ENCODE measurements at places on chromosomes 3 and 15. TPM values are rescaled to one million over a fixed set of nuclear protein-coding genes. Genes with fewer than 3 reads are reported as not detected.

Gene TM4SF18
- 17.9 TPM for polyA plus RNA-seq

Gene LIPH
- polyA plus RNA-seq: 0.94 TPM

GRCh38 chr3:65706776-65707568, 331.7 kb downstream of the MAGI1 start:
- no peak for DNase-seq

- DNase-seq: no peak
Measured at GRCh38 chr15:44064706-44065105, 130.4 kb downstream of the FRMD5 start.

GRCh38 chr15:64019764-64020163, 26.5 kb downstream of the DAPK2 start:
- DNase-seq: no peak

Gene INAFM2
- 11.4 TPM for polyA plus RNA-seq

GRCh38 chr15:90581771-90582352, 52.1 kb downstream of the CRTC3 start:
- DNase-seq: no peak

GRCh38 chr3:48475188-48475587, 28.7 kb downstream of the ATRIP start:
- DNase-seq: no peak

GRCh38 chr15:33584797-33585196, 274.0 kb downstream of the RYR3 start:
- no peak for DNase-seq

DNA sequence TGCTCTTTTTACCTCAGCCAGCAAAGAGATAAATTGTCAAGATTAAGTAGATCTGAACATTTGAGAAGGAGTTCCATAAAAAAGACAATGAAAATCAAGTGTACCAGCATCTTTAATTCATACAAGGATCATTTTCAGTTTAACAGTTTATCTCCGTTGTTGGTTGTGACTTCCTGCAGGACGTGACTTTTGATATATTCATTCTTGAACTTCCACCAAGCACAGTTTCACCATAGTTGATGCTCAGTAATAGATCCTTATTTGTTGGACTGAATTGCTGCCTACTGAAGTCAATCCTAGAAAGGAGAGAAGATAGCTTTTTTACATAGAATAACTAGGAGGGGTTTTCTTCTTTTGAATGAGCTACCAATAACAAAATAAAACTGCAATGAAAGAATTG, 408.2 kb downstream of the LPP start:
- no peak for DNase-seq

GRCh38 chr15:51688863-51689262, 7.6 kb downstream of the SCG3 start:
- peak; percentile 8 for DNase-seq

Gene COL6A5
- 0.07 TPM for polyA plus RNA-seq

DNA sequence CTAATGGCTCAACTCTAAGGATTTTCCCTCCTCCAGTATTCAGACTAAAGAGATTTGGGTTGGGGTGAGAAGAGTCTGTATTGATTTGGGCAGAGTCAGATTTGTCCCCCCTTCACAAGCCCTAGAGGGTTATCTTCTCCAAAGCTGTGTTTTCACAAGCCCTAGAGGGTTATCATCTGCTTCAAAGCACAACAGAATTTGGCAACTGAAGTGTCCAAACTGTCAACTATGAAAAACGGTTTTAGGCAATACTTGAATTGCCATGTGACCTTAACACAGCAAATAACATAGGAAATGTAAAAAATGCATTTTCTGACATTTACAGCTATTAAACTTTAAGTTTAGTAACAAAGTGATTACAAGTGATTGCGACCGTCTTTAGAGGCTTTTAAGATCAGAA, 119.9 kb downstream of the IMPG2 start:
- no peak for DNase-seq

DNA sequence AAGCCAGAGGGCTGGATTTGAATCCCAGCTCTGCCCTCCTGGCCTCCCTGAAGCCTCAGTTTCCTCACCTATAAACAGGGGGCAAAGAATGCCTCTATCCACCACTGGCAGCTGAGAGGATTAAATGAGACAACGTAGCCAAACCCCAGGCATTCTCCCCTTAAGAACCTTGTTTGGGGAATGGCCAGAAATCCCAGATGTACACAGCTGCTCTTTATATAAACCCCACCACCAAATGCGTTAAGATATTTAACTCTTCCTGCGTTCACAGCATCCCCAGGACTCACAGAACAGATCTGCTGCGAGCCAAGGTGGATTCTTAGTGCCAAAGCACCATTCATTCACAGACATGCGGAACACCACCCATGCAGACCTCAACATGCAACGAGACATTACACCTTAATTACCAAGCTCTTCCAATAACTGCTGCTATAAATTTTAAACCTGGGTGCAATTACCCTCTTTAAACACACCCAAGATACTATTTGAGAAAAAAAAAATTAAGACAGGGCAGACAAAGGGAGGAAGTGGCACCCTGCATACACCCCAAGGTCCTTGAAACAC, 5.2 kb downstream of the TLE3 start:
- no peak for DNase-seq

Gene LINS1
- polyA plus RNA-seq: 17.1 TPM

Gene CD96
- polyA plus RNA-seq: 0.15 TPM

DNA sequence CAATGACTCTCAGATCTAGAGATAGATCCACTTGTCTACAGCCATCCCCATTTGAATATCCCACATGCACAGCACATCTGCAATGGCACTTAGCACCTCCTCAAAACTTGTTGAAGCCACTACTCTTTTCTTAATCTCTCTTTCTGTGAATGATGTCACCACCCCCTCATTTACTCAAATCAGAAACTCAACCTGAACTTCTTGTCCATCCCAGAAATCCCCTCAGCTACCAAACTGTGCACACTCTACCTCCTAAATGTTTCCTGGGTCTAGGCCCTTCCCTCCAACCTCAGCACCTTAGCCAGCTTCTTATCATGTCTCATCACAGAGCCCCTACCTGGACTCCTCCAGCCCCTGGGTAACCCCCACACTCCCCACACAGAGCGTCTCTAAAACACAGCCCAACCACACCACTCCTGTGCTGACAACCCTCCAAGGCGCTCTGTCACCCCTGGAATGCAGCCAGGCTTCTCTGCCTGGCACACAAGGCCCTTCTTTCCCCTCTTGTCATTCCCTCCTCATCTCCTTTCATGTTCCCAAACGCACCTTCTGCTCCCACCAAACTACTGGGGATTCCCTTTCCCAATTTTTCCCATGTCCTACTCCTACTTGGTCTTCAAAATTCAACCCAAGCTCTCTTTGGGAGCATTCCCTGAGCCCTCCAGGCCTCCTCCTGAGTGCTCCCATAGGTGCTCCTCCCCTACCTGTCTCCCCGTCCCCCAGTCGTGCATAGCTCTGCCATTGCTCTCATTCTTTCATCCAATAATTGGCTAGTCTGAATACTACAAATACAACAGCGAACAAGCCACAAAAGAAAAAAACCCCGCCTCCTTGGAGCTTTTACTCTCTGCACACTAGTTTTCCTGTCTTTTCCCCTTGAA, 39.8 kb upstream of the ZBTB38 start:
- DNase-seq: no peak

- peak; percentile 41 for DNase-seq
Measured at GRCh38 chr15:33135355-33135781, 59.1 kb downstream of the FMN1 start.

GRCh38 chr3:14600856-14601610, 50.5 kb upstream of the CCDC174 start:
- no peak for DNase-seq

- no peak for DNase-seq
Measured at GRCh38 chr3:179020112-179020511, 51.5 kb downstream of the ZMAT3 start.

Gene RPL22L1
- polyA plus RNA-seq: 61.3 TPM

DNA sequence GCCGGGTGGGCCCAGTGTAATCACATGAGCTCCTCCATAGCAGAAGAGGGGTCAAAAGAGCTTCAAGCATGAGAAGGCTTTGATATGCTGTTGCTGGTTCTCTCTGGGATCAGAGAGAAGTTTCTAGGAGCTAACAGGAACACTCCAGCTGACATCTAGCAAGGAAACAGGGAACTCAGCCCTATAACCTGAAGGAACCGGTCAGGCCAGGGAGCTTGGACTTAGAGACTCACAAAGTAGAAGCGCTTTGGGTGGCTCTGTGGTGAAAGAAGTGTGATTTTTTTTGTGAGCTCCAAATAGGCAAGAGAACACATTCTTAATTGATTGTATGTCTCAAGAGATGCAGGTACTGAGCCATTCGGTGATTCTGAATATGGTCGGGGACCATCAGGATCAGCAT, 26.2 kb upstream of the EPHB1 start:
- DNase-seq: no peak

Gene CCDC54
- polyA plus RNA-seq: 1.9 TPM

GRCh38 chr15:87121336-87121735, 1041.7 kb downstream of the AGBL1 start:
- no peak for DNase-seq

GRCh38 chr15:51327081-51327480, 11.3 kb downstream of the CYP19A1 start:
- DNase-seq: no peak

Gene SLC9C1
- polyA plus RNA-seq: 1.2 TPM

Measured in muscle of back (tissue), 13 donors.